Amygdala (tissue), 56 donors: ENCODE measurements at places on chromosomes 16 and 17.

DNA sequence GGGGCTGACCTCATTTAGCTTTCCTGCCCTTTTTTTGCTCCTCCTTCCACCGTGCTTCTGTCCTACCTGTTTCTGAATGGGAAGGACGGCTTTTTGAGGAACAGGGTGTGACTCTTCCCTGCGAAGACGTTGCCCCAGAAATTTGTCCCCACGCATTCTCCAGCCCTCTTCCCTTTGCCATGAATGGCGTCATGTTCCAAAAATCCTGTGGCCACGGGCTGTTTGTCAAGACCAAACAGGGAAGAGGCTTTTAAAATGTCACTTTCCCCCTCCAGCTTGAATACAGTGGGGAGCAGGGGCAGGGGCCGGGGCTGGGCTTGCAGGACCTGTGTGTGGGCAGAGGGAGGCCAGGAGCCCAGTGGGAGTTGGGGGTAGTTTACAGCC lies 13.9 kb downstream of the MPRIP start:
- no peak for DNase-seq

DNA sequence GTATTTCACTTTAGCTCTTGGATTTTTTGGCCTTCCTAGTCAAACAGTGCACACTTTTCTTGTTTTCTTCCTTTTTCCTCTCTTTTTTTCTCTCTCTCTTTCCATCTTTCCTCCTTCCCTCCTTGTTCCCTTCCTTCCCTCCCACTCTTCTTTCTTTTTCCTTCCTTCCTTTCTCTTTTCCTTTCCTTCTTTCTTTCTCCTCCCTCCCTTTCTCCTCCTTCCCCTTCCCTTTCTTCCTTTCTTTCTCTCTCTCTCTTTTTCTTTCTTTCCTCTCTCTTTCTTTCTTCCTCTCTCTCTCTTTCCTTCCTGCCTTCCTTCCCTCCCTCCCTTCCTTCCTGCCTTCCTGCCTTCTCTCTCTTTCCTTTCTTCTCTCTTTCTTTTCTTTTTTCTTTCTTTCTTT lies 181.6 kb upstream of the ELAC2 start:
- DNase-seq = no peak

GRCh38 chr17:14942526-14943190 lies 322.5 kb downstream of the PMP22 start:
- no peak for DNase-seq

DNA sequence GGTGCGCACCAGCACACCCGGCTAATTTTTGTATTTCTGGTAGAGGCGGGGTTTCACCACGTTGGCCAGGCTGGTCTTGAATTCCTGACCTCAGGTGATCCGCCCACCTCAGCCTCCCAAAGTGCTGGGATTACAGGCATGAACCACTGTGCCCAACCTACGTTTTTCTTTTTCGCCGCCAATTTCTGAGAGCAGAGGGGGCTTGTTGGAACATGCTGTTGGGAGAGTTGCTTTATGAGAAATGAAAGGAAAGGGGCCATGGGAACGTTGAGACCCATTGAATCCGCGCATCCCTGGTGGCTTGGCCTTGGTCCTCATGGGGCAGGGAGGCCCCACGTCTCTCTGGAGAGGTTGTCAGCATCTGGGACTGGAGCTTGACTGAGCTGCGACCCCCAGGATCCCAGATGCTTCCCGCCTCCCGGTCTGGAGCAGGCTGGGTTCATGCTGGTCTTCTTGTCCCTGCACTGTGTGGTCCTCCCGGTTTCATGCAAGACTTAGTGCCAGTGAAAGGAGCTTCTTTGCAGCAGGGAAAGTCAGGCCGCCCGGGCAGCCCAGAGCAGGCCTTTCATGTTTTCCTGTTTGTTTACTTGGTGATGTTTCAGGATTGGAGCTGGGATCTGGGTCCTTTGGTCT lies 22.8 kb downstream of the CRISPLD2 start:
- DNase-seq = no peak

DNA sequence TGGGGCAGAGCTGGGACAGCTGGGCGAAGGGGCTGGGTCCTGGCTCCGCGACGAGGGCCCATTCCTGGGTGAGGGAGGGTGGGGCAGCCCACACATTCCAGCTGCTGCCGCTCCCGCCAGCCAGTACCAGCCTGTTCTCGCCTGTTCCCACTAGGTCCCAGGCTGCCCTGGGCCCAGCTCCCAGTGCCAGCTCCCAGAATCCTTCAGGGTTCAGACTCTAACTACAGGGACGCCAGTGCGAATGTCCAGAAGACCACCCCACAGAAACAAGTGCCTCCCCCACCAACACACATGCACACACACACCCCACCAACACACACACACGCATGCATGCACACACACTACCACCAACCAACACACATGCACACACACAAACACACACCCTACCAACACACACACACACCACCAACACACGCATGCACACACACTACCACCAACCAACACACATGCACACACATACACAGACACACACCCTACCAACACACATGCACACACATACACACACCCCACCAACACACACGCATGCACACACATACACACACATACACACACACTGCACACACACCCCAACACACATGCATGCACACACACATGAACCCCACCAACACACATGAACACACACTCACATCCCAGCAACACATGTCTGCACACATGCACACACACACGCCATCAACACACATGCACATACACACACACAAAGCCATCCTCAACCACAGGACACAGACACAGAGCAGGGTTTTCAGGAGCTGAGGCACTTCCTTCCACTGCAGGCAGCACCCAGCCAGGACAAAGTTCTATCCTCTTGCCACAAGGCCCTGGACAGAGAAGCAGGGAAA lies 27.5 kb upstream of the KRT17 start:
- no peak for DNase-seq
